ENCODE measurements at places on chromosomes 16 and 17.
A peak's percentile ranks its signal among the peaks of the same experiment; 100 is the strongest.

DNA sequence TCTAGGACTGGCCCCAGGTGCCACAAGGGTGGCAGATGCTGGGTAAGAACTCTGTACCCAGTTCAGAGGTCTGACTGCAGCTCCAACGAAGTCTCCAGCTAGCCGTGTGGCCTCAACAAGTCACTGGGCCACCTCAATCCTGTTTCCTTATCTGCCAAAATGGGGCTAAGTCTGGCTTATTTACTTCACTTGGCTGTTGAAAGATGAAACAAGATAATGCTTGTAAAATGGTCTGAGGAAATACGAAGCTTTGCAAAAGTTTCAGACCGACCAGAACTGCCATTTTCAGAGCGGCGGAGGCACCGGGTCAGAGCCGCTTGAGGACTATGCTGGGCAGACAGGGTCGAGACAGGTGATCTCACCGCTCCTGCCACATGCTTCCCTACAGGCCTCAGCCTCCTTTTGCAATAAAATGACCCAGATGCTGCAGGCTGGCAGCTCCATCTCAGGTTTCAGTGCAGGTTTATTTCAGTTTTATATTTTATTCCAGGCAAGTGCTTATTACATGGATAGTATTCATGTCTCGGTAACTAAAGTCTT is 17.2 kb downstream of the MNT start:
- no peak for DNase-seq

- DNase-seq: no peak
These were observed 32.4 kb downstream of the TIMM22 start for GRCh38 chr17:1029196-1029921.

- DNase-seq: no peak
These were observed 55.5 kb downstream of the ANKFY1 start for GRCh38 chr17:4208238-4208637.

DNA sequence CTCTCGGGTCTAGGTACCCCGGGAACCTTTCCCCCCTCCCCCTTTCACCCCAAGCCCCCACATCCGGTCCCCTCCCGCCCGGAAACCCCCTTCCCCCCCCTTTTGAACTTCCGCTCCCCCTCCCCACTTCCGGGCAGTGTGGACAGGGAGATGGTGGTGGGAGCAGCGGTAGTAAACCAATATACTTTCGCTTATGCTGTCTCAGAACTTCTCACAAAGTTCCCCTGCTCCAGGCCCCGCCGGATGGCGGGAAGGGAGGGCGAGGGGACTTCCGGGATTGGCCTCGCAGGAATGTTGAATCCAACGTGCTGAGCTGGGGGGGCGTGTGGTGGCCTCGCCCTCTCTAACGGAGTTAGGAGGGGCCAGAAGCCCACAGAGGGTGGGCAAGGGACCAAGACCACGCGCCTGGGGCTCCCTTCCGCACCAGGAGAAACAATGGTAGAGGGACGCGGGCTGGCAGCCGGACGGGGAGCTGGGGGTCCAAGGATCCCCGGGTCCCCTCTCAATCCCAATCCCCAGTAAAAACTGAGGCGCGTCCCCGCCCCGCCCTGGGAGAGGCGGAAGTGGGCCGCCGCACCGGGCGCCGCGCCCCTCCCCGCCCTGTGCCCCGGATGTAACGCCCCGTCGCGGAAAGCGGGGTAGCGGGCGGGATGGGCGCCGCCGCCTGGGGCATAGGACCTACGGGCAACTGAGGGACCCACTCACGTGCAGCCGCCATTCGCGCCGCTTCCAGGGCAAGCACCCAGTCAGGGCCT is 742 bp downstream of the PFN1 start:
- DNase-seq: peak; percentile 40

Measured in brain (organoid and tissue), 16 donors.